ENCODE measurements at places on chromosomes 2 and 18. TPM values are rescaled to one million over a fixed set of nuclear protein-coding genes. Genes with fewer than 3 reads are reported as not detected.

CRACDL gene
- 2.5 TPM for total RNA-seq

GRCh38 chr2:232609607-232610006, 23.8 kb upstream of the EFHD1 start:
- H3K4me1 ChIP-seq: no peaks in the 10 kb centered on the region
- H3K36me3 ChIP-seq: no peaks in the 10 kb centered on the region
- H3K4me3 ChIP-seq: no peak overlapping the region
- H3K27ac ChIP-seq: no peak overlapping the region
- H3K27me3 ChIP-seq: no peaks in the 10 kb centered on the region

- H3K36me3 ChIP-seq: no peaks in the 10 kb centered on the region
- no peak overlapping the region for H3K27ac ChIP-seq
- no peaks in the 10 kb centered on the region for H3K27me3 ChIP-seq
- H3K4me3 ChIP-seq: no peak overlapping the region
- DNase-seq: no peak
Observed at GRCh38 chr2:8059255-8059654, 622.6 kb upstream of the ID2 start.

DNA sequence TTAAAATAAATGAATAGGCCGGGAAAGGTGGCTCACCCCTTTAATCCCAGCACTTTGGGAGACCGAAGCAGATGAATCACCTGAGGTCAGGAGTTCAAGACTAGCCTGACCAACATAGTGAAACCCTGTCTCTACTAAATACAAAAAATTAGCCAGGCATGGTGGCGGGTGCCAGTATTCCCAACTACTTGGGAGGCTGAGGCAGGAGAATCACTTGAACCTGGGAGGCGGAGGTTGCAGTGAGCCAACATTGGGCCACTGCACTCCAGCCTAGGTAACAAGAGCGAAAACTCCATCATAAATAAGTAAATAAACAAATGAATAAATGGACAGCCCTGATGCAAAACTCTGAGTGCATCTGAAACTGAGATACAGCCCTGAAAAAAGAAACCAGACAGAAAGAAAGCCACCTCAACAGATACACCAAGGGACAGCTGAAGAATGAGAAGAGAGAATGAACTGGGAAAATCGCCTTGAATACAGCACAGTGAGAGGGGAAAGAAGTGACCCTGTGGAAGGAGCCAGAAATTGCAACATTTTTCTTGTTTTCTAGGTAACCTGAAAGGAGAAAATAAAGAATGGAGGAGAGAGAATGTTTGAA, 64.4 kb downstream of the TRABD2A start:
- H3K27me3 ChIP-seq: no peaks in the 10 kb centered on the region
- no peaks in the 10 kb centered on the region for H3K36me3 ChIP-seq
- H3K4me3 ChIP-seq: no peak overlapping the region
- no peaks in the 10 kb centered on the region for H3K4me1 ChIP-seq

IL1B gene
- 0.42 TPM for total RNA-seq
